ENCODE measurements at places on chromosomes 1 and 21. TPM values are rescaled to one million over a fixed set of nuclear protein-coding genes. Genes with fewer than 3 reads are reported as not detected.

RAB25 gene
- not detected for total RNA-seq

ETS2 gene
- 12.9 TPM for total RNA-seq

CACNA1S gene
- total RNA-seq, result not detected

RHBG gene
- total RNA-seq, result not detected

FCRL3 gene
- total RNA-seq, result 24.7 TPM

SLC45A1 gene
- total RNA-seq, result not detected

MTX1 gene
- total RNA-seq, result 49.5 TPM

FAM167B gene
- total RNA-seq, result 1.5 TPM

ACBD3 gene
- 20.6 TPM for total RNA-seq
